ENCODE measurements at places on chromosomes 5 and 9. TPM values are rescaled to one million over a fixed set of nuclear protein-coding genes. Genes with fewer than 3 reads are reported as not detected.

Gene PTPN3
- total RNA-seq = 0.23 TPM

Gene KIAA1191
- total RNA-seq = 76.7 TPM

Gene SH2D3C
- total RNA-seq = 0.23 TPM

Gene TXNDC8
- not detected for total RNA-seq

Gene SNCAIP
- 1.8 TPM for total RNA-seq

Gene MLANA
- total RNA-seq = not detected

Gene LRRC26
- total RNA-seq = not detected

Gene ADRB2
- 0.23 TPM for total RNA-seq

Gene FREM1
- 1.8 TPM for total RNA-seq

Gene FOXI1
- not detected for total RNA-seq

Gene TMC1
- total RNA-seq = not detected

Gene DAB2IP
- 32.5 TPM for total RNA-seq

Gene AGXT2
- not detected for total RNA-seq

Gene PCDHGA2
- total RNA-seq = 2.2 TPM

Gene RASGEF1C
- total RNA-seq = 0.35 TPM

Gene RALGPS1
- 3.7 TPM for total RNA-seq
